ENCODE measurements at places on chromosomes 4 and X.
A peak's percentile ranks its signal among the peaks of the same experiment; 100 is the strongest.

DNA sequence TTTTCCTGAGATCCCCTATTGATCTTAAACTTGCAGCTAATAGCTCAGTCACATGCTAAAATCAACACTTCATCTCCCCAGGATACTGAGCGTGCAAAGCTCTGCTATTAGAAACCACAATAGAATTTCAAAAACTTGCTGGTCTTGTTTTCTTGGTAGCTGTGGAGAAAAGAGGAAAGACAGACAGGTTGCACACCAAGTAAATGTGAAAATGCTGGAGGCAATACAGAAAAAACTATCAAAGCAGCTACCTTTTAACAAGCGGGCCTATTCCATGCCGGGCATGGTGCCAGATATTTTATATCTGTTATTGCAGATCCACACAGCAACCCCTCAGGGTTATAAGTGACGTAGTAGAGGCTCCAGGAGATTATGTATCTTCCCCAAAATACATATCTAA, 171.9 kb downstream of the DCTD start:
- DNase-seq: no peak

DNA sequence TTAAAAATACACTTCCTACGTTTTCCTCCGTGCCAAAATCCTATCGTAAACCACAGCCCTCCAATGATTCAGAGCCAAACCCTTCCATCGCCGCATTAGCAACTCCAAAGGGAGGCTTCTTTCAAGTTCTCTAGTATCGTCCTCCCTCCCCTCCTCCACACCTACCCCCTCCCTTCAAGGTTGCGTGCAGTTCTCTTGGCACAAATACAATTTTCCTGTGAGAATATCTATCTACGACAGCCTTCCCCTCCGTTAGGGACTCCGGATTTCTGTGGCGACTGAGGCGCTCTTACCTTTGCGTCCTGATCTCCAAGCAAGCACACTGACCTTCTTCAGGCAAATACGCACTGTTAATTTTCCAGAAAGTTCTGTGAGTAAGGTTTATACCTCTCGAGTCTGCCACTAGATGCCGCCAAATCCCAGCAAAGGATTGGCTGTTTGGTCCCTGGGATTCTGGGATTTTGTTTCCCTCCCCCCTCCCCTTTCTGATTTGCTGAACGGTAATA, 1.2 kb upstream of the MORF4L2 start:
- DNase-seq: peak; percentile 88

DNA sequence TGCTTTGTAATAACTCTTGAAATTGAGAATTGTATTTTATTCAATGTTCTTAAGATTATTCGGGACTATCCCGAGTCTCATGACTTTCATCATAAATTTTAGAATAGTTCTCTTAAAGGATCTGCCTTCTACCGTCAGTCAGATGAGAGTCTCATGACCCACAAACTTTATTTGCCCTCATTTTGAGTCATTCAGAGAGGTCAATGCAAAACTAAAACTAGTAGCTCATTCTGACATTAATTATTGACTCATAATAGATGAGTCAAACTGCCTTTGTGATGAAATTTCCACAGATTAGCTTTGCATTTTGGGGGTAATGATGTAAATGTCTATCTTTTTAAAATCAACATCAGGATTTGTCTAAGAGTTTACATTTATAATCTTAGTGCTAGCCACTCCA, 1527.3 kb downstream of the TECRL start:
- no peak for DNase-seq

DNA sequence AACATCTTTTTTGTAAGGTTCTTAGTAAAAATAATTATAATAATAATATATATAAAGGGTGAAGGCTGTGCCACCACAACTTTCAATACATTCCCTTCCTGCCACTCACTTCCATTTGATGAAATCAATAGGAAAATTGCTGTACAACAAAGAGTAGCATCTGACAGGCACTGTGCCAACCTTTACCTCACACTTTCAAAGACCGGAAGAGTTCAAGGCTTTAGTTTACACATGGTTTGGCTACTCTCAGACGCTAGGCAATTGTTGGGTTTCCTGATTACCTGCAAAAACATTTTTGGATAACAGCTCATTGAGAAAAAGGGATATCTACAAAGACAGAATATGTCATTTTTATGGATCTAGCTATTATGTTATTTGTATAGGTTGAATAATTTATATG, 5.5 kb upstream of the ING2 start:
- DNase-seq: no peak

DNA sequence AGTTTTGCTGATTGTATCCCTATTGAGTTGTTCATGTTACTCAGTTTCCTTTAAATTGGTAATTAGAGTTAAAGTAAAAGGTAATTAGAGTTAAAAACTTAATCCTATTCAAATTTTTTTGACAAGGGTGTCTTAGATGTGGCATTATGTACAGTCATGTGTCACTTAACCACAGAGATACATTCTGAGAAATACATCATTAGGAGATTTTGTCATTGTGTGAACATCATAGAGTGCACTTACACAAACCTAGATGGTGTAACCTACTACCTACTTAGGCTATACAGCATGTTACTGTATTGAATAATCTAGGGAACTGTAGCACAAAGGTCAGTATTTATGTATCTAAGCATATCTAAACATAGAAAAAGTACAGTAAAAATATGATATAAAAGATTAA, 39.2 kb downstream of the BEX3 start:
- DNase-seq: no peak

DNA sequence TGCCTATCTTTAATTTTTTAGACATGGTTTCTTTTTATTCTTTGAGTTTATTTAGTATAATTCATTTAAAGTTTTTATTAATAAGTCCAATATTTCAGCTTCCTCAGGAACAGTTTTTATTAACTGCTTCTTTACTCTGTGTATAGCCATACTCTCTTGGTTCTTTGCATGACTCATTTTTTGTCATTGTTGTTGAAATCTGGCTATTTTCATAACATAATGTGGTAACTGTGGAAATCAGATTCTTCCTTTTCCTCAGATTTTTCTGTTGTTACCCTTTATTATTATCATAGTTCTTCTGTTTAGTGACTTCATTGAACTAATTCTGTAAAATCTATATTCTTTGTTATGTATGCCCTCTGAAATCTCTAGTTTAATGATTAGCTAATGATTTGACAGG, 124.9 kb upstream of the CYSLTR1 start:
- no peak for DNase-seq

DNA sequence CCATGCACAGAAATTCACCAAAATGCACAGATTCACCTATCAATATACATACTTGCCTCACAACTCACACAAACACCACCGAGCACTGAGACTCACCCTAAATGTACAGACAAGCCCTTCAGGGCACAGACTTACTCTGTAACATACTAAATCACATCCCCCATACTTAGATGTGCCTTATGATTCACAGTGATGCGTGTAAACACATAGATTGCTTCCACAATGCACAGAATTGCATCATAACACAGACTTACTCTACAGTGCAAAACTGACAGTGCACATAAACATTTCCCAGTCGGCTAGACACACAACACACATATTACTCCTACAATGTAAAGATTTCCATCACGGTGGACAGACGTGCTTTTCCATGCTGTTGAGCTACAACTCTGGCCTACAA, 6.2 kb downstream of the LINC00632 start:
- DNase-seq: no peak

- DNase-seq: no peak
Measured at GRCh38 chr4:80101792-80102116, 28.7 kb upstream of the ANTXR2 start.

DNA sequence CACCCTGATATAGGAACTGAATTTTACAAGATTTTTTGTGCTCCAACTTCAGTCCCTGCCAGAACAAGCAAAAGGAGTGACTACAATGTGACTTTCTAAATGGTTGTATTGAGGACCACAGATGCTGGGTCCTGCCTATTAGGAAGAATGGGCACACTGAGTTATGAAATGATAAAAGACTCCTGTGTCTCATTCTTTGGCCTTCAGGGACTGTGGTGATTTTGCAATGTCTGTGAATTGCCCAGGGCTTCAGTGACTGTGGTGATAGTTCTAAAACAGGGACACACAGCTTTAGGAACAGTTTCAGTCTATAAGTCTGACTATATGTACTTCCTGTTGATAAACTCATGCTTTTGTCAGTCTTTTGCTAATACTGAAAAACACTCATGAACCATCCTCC, 210.2 kb downstream of the DMD start:
- no peak for DNase-seq

DNA sequence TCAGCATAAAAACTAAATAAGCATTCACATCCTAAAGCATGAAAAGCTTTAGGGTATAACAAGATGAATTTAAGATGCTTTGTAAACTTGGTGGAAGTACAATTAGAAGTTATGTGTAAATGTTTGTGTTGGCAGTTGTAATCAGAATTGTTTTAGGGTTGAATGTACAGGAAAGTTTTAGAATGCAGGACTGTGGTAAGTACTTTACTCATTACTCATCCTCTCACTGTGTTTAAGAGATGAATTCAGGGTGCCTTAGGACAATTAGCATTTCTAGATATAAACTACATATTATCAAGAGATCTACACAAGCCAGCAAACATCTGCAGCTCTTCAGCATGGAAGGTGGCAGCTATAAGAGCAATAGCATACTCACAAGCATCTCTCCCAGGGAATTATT, 77.5 kb upstream of the ELOVL6 start:
- DNase-seq: no peak

DNA sequence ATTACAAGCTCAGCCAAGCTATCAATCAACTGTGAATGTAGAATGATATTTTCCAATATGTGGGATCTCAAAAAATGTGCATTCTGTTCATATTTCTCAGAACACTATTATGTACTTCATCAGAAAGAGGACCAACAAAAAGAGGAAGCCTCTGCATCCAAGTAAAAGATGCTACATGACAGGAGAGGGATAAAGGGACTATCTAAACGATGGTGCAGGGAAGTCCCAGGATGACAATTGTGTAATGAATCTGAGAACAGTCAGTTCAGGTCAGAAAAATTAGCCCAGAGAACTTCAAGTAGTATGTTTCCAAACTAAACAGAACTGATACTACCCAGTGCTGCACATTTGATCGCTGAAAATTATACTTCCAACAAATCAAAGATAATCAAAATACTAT, 127.0 kb downstream of the ZNF330 start:
- no peak for DNase-seq

DNA sequence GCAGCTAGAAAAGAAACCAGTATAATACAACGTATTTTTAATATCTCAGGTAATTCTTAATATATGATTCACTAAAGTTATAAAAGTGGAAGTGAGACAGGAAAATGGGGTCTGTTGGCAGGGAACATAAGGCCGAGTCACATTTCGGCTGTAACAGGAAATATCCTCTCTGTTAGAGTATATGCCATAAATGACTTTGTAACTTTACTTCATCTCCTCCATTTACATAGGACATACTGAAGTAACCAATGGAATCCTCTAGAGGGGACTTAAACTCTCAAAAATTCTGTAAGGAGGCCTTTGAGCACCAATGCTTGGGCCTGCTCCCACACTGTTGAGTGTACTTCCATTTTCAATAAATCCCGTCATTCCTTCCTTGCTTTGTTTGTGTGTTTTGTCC, 71.3 kb downstream of the ANKRD17 start:
- peak; percentile 41 for DNase-seq

DNA sequence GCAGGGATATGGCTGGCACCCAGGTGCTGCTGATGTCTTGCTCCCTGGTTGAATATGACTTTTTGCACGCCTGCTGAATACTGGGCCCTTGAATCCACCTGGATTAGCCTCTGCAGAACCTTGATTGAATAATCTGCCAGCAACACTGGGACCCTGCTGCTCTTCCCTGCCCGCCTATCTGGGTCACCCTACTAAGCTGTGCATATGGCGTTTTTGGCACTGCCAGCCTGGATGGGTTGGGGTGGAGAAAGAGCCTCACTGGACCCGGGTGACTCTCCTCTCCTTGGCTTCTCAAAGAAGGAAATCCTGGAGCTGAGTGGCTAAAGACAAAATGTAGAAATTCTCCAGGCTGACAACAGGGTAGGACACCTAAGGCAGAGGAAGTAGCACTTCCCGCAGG, 100.0 kb downstream of the MAOA start:
- no peak for DNase-seq

DNA sequence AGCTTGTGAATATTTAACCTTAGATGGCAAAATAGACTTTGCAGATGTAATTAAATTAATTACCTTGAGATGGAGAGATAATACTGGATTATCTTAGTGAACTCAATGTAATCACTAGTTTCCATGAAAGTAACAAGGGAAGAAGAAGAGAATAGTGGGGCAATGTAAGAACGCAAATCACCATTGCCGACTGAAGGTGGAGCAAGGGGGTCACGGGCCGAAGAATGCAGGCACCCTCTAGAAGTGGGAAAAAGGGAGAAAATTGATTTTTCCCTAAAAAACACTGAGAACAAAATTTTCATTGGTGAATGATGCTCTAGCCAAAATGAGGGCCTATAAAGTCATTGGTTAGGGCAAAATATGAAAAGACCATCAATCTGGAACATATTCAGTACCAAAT, 375.6 kb upstream of the EPHA5 start:
- peak; percentile 35 for DNase-seq

DNA sequence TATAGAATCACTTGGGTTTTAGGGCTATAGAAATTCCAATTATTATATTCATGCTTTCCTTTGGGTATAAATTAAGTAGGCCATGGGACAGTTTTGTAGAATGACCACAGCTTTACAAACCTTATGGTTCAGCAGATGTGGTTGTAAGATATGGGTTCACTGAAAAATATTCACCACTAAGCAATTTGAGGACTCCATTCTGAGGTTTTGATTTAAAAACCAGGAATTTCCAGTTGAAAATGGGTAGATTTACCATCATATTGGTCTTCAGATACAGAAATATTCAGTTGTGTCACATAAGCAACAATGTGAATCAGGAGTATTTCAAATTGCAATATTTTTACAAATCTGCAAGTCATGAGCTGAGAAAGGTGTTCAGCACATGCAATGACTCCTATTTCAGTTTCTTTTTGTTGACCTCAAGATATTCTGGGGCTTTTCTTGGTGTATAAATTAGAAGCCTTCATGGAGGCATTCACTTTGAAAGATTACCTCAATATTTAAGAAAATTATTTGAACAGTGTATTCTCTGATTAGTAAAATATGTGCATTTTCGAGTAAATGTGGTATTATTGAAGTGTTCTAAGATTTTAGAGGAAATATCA, 218.4 kb upstream of the HCCS start:
- no peak for DNase-seq

DNA sequence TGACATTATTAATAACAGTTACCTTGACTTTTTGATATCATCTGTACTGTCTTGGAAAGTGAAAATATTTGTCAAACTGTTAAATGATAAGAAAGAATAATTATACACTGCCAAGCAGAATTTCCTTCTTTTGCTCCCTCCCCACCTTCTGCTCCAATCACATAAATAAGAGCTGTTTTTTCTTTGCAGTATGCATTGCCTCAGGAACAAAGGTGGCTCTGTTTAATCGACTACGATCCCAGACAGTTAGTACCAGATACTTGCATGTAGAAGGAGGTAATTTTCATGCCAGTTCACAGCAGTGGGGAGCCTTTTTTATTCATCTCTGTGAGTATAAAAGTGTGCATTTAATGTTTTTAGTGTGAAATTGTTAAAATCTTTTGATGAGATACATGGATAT, 66.1 kb downstream of the CCKAR start:
- no peak for DNase-seq

DNA sequence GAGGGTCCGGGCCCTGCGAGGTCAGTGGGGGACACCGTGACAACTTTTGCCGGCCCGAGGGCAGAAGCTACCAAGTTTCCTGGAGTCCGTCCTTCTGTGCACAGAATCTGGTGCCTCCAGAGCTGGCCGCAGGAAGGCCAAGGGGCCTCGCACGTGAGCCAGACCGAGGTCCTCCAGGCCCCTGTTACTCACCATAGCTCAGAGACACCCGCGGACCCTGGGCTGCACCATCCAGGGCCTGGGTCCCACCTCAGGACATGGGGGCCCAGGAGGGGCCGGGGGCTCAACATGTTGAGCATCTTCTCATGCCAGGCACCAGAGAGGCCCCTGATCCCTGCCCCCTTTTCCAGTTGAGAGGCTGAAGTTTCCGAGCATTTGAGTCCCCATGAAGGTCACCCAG, 87.9 kb downstream of the HMX1 start:
- no peak for DNase-seq
